CD4-positive, alpha-beta T cell treated with Interleukin-6 at 100 ng/mL for 8 hours (primary cell): ENCODE measurements at places on chromosomes 3 and 15.

- no peak for DNase-seq
These were observed 8.9 kb upstream of the DUSP7 start for GRCh38 chr3:52065264-52065756.

GRCh38 chr3:31361371-31362273 is 171.1 kb upstream of the STT3B start:
- DNase-seq, result no peak

- no peak for DNase-seq
These were observed 15.5 kb upstream of the SLITRK3 start for GRCh38 chr3:165211721-165212120.

- no peak for DNase-seq
These were observed 112.5 kb upstream of the TGFBR2 start for GRCh38 chr3:30493911-30494311.

DNA sequence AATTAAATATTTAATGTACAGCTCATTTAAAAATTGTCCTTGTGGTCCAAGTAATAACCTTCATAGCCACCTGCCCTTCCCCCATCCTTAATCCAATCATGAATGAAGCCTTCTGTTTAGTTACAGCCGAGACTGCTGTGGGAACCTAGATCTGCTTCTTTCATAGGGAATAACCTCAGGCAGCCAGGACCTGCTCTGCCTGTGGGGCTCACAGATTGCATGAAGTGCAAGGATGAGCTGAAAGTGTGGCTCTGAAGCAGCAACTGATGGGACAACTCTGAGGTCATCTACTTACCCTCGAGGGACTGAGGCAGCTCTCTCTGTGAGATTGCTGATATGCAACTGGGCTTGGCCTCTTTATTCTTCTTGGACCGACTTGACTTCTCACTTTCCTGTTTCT is 169.8 kb downstream of the POTEB3 start:
- no peak for DNase-seq

- DNase-seq, result no peak
These were observed 473.6 kb downstream of the SI start for GRCh38 chr3:164604687-164605086.

- no peak for DNase-seq
These were observed 38.9 kb downstream of the CPN2 start for GRCh38 chr3:194312186-194312742.

DNA sequence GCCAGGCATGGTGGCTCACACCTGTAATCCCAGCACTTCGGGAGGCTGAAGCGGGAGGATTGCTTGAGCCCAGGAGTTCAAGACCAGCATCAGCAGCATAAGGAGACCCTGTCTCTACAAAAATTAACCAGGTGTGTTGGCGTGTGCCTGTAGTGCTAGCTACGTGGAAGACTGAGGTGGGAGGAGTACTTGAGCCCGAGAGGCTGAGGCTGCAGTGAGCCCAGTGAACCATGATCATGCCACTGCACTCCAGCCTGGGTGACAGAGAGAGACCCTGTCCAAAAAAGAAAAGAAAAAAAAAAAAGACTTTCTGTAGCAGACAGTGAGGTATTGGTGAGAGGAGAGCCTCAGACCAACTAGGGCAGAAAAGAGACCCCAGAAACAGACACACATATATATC is 263.8 kb downstream of the XXYLT1 start:
- no peak for DNase-seq
